ENCODE measurements at places on chromosomes 1 and 21.

DNA sequence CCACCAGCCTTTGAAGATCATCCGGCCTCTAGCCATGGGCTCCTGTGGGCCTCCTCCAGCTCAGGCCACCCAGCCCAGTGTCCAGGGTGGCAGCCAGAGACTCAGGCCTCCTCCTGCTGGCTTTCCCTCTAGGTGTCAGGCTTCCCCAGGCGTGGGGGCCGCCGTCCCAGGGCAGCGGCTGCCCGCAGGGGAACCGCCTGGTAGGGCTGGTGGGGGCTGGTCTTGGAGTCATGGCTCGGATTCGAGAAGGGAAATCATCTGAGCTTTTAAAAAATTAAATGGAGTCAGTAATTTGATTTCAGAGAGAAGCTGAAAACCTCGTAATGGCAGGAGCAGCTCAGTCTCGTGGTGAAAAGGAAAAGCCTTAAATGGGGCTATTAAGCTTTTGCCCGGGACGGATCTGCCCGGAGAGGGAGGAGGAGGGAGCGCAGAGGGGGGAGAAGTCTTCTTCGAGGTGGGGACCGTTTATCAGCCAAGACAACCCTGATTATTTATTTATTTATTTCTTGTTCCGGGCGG lies 66.4 kb upstream of the TARDBP start:
- no peak for DNase-seq

- DNase-seq, result no peak
These were observed 52.4 kb upstream of the FMO3 start for GRCh38 chr1:171038284-171038683.

- DNase-seq, result no peak
These were observed 138.3 kb downstream of the PTGER3 start for GRCh38 chr1:70909262-70909822.

DNA sequence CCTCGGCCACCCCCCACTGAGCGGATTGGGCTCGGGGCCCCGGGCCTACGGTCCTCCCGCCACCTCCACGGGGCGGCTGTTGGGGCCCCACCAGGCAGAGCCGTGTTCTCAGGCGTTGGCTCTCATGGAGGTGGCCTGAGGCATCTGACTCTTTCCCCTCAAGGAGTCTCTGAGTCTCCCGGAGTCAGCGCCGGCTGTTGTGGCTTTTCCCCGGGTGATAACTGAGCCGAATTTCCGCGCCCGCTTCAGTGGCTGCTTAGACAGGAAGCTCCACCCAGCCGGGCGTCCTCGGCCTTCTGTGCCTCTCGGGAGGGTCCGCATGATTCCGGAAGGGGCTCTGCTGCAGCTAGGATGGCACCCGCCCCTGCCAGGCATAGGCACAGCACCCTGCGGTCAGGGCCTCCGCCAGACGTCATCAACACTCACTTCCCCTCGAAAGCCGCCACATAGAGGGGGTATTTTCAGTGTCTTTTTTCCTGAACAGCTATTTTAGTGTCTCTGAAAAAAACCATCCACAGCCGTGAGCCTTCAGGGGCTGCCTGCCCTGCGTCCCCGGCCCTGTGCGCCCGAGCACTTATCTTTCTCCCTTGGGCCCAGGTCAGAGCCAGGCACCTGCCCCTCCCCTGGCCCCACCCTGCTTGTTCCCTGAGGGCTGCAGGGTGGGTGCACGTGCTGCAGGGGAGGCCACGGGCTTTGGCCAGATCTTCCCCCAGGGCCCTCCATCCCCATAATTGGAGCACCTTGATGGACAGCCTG lies 72.9 kb downstream of the SKI start:
- DNase-seq, result peak; percentile 95

DNA sequence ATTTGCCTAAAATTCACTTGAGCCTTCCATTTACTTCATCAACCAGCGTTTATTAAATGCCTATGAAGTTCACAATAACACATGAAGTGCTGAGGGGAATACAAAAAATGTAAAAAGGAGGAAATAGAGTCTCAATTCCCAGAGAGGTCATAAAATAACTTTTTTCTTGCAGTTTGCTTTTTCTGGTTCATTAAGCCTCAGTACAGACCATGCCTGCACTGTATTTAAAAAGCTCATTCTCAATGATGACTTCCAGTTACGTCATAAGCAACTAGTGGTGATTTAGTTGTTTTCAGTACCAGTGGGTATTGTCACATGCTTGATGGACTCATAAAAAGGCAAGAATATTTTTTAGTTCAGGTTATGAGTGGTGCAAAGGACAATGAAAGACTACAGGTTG lies 160.1 kb upstream of the UBE2U start:
- no peak for DNase-seq

DNA sequence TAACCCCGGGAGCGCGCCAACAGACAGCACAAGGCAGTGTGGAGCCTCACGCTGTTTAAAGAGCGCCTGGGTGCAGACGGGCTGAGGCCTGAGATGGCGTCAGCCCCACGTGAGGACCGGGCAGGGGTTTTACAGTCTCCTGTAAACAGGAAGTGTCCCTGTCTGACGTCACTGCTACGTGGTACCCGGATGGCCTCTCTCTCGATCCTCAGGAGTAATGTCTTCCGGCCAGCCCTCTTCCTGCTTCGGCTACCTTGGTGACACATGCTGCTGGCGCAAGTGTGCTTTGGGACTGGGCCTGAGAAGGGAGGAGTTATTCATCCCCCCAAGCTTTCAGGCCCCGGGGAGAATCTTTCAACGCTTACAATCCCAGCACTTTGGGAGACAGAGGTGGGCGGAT lies 41.2 kb downstream of the CNST start:
- DNase-seq, result no peak

DNA sequence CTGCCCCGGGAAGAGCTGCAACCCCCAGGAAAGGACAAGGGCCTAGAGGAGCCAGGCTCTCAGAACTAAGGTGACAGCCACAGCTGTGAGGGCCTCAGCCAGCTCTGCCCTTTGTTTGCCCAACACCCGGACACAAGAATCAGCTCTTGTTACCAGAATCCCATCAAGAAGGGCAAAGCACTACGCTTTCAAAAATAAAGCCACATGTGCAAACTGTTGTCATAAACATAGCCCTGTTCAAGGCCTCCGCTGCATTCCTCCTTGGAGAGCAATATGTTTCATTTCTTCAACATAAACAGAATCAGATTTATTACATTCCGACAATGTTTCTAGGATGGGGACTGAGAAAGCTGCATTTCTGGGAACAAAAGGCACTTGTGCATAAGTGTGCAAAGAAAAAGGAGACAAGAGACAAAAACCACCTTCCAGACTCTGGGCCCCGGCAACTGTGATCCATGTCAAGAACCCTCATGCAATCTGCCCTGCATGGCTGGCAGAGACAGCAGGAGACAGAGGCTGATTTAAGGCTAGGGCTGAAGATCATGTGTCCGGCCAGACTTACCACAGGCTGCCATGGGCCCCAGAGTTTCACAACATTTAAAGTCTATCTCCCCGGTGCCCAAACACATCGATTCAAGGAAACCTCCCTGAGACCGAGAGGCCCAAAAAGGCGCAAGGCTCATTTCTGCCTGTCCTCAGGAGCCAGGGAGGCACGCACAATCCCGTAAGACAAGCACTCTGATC lies 71.0 kb downstream of the SSBP3 start:
- no peak for DNase-seq

GRCh38 chr1:113137563-113137962 lies 64.6 kb downstream of the LRIG2 start:
- DNase-seq, result no peak

DNA sequence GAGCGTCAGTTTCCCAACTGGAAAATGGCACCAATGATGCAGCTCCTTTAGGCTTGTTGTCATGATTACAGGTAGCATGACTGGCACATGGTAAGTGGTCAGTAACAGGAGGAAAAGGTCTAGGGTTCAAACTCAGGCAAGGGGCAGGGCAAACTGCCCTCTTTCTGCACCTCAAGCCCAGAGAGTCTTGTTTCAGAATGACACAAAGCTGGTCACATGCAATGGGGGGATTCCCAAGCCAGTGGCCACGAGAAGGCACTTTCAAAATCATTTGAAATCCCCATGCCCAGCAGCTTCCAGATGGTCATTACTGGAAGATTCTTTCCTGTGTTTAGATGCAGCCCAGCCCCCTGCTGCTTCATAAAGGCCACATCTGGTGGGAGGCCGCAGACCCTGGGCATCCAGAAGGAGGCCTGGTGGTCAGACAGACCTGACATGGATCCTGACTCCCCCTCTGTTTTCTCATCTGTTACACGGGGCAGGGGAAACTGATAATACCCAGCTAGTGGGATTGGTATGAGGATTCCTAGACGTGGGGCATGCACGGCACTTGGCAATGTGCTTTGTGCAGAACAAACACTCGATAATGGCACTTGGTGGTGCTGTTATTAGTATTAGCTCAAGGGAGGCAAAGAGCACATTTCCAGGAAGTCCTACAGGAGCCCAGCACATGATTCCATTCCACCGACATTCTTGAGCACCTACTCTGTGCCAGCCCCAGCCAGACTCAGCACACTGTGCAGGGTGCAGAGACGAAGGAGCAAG lies 6.9 kb upstream of the PLA2G2D start:
- no peak for DNase-seq

DNA sequence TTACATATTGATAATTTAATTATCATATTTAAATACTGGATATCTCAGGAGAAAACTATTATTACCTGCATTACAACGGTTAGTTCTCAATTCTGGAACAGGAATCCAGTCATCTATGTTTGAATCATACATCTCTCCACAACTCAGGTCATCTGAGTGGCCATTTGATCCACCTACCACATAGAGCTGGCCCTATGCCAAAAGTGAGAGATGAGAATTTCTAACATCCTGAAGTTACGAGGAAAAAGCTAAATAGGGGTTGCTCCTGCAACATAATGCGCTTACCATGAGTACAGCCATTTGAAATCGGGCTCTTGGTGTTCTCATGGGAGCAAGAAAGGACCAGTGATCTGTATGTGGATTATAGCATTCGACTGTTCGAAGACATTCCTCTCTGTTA lies 16.9 kb downstream of the IVNS1ABP start:
- DNase-seq, result no peak

DNA sequence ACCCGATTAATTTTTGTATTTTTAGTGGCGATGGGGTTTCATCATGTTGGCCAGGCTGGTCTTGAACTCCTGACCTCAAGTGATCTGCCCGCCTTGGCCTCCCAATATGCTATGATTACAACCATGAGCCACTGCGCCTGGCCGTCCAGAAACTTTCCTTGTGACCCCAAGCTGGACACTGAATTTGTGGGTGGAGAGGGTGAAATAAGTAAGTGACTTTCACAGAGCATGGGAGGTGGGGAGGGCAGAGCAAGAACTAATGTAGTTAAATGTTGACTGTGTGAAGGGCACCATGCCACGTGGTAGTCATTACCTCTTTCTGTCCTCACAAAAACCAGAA lies 2.7 kb upstream of the UTP11 start:
- DNase-seq, result no peak

GRCh38 chr1:145961109-145961424 lies 3.2 kb upstream of the LIX1L start:
- no peak for DNase-seq

DNA sequence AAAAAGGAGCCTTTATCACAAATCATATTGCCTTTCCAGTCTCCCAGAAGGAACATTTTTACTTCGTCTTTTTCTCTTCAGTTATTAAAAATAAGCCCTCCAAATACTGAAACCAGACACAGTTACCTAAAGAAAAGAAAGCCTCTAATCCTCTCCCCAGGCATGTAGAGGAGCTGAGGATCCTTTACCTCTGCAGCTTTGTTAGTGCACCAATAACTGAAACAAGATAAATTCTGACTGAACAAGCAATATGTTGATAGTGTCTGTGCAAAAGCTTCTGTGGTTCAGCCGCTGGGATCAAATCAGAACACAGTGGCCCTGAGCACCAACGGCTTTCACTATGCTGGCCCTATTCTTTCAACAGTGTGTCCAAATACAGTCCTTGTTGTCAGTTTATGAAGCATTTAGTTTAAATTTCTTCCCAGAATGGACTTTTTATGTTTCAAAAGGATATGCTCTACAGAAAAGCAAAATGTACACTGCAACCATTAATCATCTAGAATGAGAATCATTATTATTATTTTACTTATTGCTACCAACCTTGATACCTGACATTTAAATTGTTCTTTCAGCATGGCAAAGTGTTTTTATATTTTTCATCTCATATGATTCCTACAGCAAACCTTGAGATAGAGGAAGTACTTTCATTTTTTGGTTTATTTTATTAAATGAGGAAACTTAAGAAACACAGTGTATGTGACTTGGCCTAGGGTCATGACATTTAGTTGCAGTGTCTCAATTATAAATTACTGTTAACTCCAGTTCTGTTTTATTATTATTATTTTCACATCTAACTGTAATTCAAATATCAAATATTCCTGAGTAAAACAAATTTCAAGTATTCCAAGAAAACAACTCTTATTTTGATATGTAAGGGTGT lies 217.9 kb downstream of the NEGR1 start:
- no peak for DNase-seq

DNA sequence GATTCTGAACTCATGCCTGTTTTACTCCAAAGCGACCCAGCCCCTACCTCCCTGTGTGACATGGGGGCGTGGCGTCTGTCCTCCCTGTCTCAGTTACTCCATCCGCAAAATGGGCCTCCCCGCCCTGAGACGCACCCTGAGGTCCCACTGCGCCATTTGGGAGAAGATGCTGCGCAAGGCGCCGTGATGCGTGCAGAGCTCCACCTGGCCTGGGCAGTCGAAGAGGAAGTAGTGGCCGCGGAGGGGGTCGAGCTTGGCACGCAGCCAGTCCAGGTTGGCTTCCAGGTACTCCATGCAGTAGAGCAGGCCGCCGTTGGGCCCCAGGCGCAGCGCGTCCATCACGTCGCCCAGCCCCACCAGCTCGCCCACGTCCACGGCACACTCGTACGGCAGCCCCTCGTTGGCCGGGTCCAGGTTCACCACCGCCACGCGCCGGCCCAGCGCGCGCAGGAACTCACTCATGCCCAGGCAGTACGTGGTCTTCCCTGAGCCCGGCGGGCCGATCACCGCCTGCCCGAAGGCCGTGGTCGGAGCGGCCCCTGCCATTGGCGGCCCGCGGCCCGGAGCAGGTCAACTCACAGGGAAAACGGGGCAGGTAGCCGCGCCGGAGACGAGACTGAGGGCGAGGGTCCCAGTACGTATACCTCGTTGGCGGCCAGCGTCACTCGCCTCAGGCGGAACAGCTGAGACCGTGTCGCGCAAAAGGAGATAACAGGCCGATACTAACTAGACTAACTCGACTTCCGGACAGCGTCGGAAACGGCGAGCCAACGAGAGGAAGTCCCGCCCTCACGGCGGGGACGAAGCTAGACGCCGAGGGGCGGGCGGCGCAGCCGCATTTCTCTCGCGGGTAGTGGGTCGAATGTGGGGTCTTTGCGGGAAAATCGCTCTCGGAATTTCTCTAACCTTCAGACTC lies at the start of gene GPN2:
Gene GPN2 (minus strand): TSS at position 733 of the 916 bp plus-strand sequence. CDS start 187 bp downstream, at position 546.
- DNase-seq, result peak; percentile 64

DNA sequence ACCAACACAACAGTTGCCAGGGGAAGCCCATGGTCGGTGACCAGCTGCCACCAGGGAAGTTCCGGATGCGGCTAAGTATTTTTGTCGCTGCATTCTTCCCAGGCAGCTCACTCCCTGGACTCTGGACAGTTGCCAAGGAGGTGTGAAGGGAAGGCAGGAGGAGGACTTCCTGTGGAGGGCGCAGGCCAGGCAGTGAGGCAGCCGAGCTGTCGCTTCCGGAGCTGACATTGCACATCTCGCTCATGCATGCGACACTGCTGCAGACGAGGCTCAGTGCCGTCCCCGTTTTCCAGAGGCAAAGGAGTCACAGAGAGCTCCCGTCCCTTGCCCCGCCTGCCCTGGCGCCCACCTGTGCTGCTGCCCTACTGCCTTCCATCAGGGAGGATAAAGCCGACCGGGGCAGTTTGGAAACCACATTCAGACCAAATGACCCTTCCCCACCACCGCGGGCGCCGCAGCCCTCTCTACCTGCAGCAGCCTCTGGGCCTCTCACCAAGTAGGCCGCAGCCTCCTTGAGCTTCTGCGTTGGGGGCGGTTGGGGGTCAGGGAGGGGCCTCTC lies 81.4 kb downstream of the NENF start:
- no peak for DNase-seq

GRCh38 chr21:36966821-36967768 lies 626 bp upstream of the HLCS start:
- no peak for DNase-seq

All from memory B cell (primary cell).